ENCODE measurements at places on chromosomes 16 and 17.

DNA sequence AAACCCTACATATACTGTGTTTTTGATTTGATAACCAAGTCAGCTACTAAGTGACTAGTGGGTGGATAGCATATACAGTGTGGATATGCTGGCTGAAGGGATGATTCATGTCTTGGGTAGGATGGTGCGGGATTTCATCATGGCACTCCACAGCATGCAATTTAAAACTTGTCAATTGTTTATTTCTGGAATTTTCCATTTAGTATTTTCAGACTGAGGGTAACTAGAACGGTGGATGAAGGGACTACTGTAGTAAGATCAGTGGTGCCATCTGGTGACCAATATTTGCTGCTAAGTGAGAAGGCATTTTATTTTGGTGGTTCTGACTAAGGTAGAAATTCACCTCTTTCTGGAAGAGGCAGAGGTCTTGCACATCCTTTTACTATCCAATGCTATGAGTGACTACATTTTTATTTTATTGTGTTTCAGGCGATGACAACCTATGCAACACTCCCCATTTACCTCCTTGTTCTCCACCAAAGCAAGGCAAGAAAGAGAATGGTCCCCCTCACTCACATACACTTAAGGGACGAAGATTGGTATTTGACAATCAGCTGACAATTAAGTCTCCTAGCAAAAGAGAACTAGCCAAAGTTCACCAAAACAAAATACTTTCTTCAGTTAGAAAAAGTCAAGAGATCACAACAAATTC lies 3.1 kb downstream of the CDC6 start:
- ATAC-seq = no peak

GRCh38 chr17:6530324-6530920 lies 25.9 kb downstream of the PITPNM3 start:
- no peak for ATAC-seq

DNA sequence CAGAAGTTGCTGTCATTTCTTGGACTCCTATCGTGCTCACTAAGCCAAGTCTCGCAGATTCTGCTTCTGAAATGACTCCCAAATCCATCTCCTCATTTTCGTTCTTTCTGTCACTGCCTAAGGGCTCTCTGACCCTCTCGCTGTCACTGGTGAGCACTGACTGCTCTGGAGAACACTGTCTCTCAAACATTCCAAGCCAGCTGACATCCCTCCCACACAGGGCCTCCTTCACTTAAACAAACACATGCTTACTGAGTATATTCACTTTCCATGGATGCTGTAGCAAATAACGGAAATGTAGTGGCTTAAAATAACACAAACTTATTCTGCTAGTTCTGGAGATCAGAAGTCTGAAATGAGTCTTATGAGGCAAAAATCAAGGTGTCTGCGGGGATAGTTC lies 18.8 kb downstream of the CACNG1 start:
- ATAC-seq = no peak

- no peak for ATAC-seq
These were observed 35.2 kb downstream of the MBTD1 start for GRCh38 chr17:51224402-51225262.

GRCh38 chr16:68646953-68647659 lies 2.0 kb downstream of the CDH3 start:
- no peak for ATAC-seq

DNA sequence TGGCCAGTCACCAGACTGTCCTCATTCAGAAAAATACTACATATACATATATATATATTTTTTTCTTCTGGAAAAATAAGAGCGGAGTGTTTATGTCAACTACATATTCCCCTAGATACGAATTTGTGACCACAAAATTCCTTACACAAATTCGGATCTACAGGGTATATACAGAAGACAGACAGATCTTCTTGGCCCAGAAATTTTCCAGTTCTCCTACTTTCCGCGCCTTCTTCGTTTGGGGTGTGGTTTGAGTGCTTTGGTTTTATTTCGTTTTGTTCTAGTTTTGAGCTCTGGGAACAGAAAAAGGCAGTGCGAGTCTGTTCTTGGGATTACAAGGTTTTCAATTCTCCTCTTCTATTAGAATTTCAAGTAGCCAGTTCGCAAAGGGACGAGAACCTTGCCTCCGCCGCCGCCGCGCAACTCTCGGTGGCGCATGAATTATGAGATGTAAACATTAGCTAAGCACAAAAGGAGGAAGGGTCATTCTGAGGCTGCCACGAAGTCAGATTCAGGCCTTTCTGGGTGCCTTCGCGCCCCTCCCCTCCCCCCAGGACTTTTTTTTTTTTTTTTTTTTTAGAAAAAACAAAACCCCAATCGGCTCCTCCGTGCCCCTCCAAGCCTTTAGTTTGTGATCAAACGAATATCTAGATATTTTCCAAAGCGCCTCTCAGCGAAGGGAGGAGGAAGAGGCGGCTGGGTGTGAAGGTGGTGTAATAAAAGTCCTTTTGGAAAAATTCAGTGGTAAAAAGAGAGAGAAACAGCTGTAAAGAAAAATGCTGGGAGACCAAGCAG lies 1.8 kb upstream of the HOXB4 start:
- no peak for ATAC-seq

- ATAC-seq = no peak
These were observed 8.0 kb upstream of the AMZ2 start for GRCh38 chr17:68239632-68240366.

DNA sequence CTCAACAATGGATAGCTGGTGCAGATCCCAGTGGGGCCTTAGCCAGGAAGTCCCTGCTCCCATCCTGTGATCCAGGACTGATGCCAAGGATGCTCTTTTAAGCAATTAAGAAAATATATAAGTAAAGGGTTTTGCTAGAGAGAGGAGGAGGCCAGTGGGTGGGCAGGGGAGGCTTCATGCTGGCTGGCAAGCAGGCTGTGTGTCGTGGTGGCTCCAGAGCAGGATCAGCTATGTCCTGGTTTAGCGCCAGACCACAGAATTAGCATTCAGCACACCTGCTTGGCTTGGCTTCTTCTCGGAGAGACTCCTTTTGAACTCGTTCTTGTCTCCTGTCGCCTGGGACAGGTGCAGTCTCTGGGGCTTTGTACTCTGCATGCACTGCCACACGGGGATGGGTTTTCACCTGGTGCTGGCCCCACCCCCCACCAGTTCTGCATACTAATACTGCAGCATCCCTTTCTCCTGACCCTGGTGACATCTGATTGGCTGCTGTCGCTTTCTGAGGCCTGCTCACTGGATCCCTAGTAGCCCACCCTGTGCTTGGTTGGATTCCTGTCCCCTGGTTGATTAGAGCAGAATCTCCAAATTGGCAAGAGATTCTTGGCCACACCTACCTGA lies 66.1 kb downstream of the PLD6 start:
- ATAC-seq = no peak

DNA sequence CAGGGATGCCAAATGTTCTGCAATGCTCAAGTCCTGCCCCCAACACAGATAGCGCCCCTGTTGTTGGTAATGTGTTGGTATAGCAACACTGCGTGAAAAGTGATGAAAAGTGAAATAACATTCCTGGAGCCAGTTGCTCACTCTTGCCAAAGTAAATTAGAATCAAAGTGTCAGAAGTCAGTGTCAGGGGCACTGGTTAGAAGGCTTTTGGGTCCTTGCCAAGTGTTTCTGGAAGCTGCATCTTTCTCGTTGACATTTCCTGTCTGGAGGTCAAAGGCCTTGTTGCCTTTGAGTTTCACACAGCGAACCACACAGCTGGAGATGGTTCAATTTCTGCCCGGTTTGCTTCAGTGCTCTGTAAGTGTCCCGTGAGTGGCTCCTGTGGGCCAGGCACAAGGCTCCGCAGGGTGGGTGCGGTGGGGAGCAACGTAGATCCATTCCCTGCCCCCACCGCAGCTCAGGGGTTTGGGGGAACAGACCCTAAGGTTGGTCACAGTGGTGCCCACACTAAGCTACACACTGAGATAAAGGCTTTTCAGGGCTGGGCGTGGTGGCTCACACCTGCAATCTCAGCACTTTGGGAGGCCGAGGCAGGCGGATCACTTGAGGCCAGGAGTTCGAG lies 3.6 kb upstream of the SLC16A5 start:
- ATAC-seq = no peak

DNA sequence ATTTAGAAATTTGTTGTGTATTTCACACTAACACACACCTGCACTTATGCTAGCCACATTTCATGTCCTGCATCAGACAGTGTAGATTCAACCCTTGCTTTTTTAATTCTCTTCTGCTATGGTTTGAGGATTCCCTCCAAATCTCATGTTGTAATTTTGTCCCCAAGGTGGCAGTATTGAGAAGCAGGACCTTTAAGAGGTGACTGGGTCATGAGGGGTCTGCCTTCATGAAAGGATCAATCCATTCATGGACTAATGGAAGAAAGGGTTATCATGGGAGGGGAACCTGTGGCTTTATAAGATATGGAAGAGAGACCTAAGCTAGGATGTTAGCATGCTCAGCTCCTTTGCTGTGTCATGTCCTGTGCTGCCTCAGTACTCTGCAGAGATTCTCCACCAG lies 1032.2 kb downstream of the CDH11 start:
- no peak for ATAC-seq

- ATAC-seq = no peak
These were observed 47.5 kb upstream of the ZCCHC14 start for GRCh38 chr16:87540072-87540896.

Data from activated CD4-positive, CD25-positive, alpha-beta regulatory T cell treated with anti-CD3 and anti-CD28 coated beads, Interleukin-2, amount 50 U/mL, for 24 hours (primary cell).